ENCODE measurements at places on chromosomes 4 and X.

GRCh38 chr4:165877286-165877685 lies 4.2 kb downstream of the TLL1 start:
- DNase-seq, result no peak

GRCh38 chrX:118779581-118779980 lies 44.0 kb upstream of the ZCCHC12 start:
- DNase-seq, result no peak

DNA sequence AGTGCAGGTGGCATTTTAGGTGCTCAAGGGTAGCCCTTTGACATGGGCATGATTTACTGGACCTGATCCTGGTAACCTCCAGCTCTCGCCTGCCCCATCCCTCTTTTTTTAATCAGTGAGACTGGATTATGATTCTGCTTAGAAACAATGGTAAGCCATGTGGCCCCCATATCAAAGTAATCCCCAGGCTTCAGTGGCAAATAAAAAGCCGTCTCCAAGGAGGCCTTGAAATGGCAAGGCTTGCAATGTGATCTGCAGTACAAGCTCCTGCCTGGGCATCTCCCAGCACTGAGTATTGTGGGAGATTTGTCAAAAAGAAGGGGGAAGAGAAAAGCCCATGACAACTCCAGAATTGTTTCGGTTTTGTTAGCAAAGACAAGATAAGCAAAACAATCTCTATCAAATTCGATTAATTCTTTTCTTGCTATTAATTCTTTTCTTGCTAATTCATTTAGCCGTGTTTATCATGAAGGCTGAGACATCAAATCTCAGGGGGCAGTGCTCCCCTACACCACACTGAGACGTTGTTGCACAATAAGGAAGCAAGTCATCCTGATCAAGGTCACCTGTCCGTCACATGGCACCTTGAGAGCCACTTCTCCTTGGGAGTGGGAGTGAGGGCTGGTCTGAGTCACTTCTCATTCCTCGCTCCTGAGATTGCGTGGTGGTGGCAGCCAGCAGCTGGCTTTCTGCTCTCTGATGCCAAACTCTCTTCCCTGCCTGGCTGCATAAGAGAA lies 312.7 kb upstream of the GATB start:
- no peak for DNase-seq

DNA sequence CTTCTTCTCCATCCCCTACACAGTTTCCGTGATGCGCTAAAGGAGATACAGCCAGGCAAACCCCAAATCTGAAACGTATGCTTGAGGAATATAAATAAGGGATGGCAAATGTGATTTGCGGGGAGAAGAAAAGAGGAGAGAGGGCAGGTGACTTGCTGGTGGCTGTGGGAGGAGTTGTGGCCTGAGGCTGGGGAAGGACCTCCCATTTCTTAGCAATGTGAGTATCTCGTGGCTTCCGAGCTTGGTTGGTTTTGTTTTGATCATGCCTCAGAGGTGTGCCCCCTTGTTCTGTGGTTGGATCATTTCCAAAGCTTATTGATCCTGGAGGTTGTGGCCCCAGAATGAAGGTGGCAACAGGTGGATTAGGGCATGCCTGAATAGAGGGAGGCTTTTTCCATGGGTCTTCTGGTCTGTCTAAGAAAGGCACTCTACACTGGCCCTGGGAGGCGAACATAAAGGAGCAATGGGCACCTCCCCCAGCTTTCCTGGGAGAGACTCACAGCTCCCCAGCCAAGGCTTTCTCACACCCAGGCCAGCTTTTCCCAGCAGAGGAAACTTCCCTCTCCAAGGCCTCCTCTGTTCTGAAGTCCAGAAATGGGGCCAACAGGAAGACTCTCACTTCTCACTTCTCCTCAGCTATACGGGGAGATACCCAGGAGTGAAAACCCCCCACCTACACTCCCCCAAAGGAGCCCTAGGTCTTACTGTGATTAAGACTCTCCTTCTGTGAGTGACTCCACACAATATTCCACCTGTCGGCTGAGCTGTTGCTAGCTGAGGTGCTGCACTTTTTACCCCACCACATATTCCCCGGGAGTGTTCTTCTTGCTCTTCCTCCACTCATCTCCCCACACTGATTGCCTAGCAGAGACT lies 40.0 kb downstream of the C4orf51 start:
- no peak for DNase-seq

DNA sequence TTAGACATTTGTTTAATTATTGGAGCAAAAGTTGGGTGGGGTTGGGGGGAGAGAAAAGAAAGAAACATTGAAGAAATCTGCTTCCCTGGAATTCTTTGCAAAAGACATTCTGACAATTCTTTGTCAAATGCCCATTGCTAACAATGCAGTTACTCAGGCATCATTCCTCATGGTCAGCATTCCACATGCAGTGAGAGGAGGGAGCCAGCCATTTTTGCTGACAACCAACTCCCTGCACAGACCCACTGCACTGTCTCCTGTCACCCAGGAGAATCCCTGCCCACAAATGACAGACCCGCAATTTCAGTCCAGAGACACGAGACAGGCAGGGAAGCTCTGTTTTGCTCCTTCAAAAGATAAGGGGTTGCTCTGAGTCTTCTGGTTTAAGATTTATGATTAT lies 985.1 kb upstream of the SLIT2 start:
- no peak for DNase-seq

DNA sequence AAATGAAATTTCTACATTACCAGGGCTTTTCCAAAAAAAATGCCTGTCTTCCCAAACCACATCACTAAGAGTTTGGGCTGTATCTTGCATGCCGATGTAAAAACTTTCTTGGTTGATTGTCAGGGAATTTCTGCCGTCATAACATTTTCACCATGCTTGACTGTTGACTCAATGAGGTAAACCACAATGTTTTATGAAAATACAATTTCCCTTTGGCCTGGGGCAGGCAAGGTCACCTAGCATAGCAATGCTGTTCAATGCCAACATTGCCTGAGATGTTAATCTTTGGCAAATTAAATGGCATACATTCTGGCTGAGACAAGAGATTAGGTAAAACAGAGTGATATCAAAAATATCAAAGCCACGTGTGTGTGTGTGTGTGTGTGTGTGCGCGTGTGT lies 137.1 kb upstream of the TBL1X start:
- no peak for DNase-seq
